Caco-2 (cell line): ENCODE measurements at places on chromosomes 1 and 21. TPM values are rescaled to one million over a fixed set of nuclear protein-coding genes. Genes with fewer than 3 reads are reported as not detected.

GRCh38 chr1:30974536-30974935 lies 66.0 kb upstream of the SDC3 start:
- no peak overlapping the region for H3K27ac ChIP-seq
- H3K36me3 ChIP-seq: no peaks in the 10 kb centered on the region
- DNase-seq: no peak
- H3K4me3 ChIP-seq: no peak overlapping the region
- H3K4me1 ChIP-seq: no peaks in the 10 kb centered on the region

DNA sequence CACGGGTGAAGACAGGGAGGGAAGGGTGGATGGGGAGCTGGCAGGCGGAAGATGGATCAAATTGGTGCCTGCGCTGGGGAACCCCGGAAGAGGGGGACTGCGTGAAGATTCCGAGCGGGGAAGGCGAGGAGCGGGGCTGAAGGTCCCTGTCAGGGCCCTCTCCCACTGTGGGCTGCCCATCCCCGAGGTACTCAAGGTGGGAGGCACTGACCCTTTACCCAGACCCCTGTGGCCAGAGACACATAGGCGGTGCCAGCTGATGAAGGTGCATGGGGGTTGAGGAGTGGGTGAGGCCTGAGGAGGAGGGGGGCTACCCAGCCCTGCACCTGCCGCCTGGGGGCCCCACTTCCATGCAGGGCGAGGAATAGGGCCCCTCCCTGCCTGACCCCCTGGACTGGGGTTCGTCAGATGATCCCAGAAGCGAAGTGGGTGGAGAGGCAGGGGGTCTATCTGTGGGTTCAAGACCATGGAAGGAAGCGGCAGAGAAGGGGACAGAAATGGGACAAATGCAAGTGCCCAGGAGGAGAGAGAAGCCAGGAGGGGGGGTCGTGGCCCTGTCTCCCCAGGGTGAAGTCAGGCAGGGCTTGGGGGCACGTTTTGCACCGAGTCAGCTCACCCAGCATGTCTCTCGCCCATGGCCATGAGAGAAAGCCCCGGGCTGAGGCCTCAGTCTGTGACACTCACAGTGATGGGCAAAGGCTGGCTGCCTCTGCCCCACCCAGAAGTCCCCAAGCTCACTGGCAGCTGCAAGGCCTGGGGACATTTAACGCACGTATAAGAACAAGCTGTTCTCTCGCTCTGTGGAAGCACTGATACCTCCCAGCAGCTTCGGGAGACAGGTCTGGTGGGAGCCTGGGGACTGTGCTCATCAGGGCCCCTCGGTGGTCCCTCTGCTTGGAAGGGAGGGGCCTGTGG lies 7.0 kb upstream of the MMEL1 start:
- no peaks in the 10 kb centered on the region for H3K4me1 ChIP-seq
- H3K27me3 ChIP-seq: no peaks in the 10 kb centered on the region
- H3K36me3 ChIP-seq: no peaks in the 10 kb centered on the region
- no peak overlapping the region for H3K27ac ChIP-seq
- H3K4me3 ChIP-seq: no peak overlapping the region
- DNase-seq: no peak

DNA sequence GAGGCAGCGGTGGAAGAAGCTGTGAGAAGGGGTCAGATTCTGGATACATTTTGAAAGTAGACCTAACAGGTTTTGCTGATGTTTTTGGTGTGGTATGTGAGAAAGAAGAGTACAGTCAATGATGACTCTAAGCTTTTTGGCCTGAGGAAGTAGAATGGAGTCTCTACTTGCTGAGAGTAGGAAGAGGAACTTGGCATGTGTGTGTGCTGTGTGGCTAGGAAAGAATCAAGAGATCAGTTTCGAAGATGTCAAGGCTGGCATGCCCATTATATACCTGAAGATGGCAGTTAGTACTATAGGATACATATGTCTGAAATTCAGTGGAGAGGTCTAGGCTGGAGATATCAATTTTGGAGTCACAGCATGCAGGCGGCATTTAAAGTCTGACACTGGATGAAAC lies 64.4 kb downstream of the MAB21L3 start:
- no peak overlapping the region for H3K4me3 ChIP-seq
- no peak for DNase-seq
- H3K36me3 ChIP-seq: no peaks in the 10 kb centered on the region
- H3K27ac ChIP-seq: no peak overlapping the region
- no peaks in the 10 kb centered on the region for H3K27me3 ChIP-seq
- H3K4me1 ChIP-seq: peaks cover 62% of the 10 kb centered on the region

- no peaks in the 10 kb centered on the region for H3K27me3 ChIP-seq
- H3K4me1 ChIP-seq: no peaks in the 10 kb centered on the region
- DNase-seq: no peak
- H3K27ac ChIP-seq: no peak overlapping the region
Observed at GRCh38 chr1:46153732-46154131, 21.2 kb upstream of the TSPAN1 start.

DNA sequence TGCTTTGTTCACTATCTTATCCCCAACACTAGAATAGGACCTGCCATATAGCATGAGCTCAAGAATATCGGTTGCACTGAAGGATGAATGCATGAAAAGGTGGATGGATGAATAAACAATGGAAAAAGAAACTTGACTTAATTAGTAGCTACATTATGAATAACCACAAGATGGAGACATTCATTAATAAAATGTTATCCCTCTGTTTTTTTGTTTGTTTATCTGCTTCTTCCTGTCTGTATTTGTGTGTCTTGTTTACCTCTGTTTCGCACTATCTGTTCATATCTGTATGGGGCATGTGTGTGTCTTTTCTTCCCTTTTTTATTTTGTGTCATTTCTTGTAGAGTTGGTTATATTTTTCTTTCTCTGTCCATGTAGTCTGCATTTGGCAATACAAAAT lies 1.1 kb upstream of the OR14I1 start:
- H3K27ac ChIP-seq: no peak overlapping the region
- no peak for DNase-seq
- H3K36me3 ChIP-seq: no peaks in the 10 kb centered on the region
- no peak overlapping the region for H3K4me3 ChIP-seq
- no peaks in the 10 kb centered on the region for H3K27me3 ChIP-seq
- H3K4me1 ChIP-seq: no peaks in the 10 kb centered on the region

DNA sequence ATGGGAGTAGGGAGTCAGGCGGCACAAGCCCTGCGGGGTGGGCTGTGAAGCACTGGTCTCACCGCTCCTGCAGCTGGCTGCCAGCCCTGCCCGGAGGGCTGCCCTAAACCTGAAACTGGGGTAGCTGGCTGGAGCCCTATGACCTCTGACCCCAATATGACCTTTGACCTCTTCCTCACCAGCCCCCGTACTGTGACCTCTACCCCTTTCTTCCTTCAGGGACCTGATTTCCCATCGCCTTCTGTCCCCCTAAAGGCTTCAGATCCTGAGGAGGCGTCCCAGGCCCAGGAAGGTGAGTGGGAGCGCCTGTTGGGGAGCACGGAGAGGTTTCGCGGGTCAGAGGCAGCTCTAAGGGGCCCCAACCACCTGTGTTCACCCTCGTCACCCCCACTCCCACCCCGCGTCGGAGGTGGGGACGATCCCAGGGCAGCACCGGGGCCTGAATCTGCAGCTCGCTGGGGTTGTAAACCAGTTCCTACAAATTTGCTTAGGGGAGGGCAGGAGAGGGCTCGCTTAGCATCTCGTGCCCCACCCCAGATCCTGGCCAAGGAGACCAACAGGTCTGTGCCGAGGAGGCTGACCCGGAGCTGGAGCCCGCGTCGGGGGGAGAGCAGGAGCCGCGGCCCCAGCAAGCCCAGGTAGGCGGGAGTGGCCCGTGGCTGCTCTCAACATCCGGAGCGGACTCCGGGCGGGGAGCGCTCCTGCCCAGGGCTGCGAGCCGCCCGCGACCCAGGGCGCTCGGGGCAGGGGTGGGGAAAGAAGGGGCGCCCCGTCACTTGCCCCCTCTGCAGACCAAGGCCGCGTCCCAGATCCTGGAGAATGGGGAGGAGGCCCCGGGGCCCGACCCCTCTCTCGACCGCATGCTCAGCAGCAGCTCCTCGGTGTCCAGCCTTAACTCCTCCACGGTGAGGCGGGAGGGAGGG lies 7.3 kb downstream of the SYTL1 start:
- no peaks in the 10 kb centered on the region for H3K27me3 ChIP-seq
- peak; percentile 87 for DNase-seq

Gene OR6N1
- not detected in 2 replicates for total RNA-seq
